ENCODE measurements at places on chromosomes 1 and 21. TPM values are rescaled to one million over a fixed set of nuclear protein-coding genes. Genes with fewer than 3 reads are reported as not detected.

S100A12 gene
- total RNA-seq = 4.2 TPM

LCE3E gene
- 2.2 TPM for total RNA-seq

LCE3D gene
- total RNA-seq = 57.5 TPM

S100A9 gene
- 4,658 TPM for total RNA-seq

OR14K1 gene
- 1.5 TPM for total RNA-seq

EXTL1 gene
- 0.74 TPM for total RNA-seq

KPRP gene
- 1.2 TPM for total RNA-seq

CCT3 gene
- total RNA-seq = 186 TPM

NTNG1 gene
- total RNA-seq = 6.6 TPM

TM2D1 gene
- total RNA-seq = 48.6 TPM

PPFIA4 gene
- 11.5 TPM for total RNA-seq

TAS1R1 gene
- total RNA-seq = not detected

CACNA1E gene
- not detected for total RNA-seq

NCMAP gene
- total RNA-seq = 0.25 TPM

RHD gene
- not detected for total RNA-seq

FAM78B gene
- 4.4 TPM for total RNA-seq

SELE gene
- 11.5 TPM for total RNA-seq

ANGPTL7 gene
- total RNA-seq = 8.6 TPM

AK4 gene
- total RNA-seq = 22.1 TPM

RPRD2 gene
- 23.8 TPM for total RNA-seq

LCA5L gene
- not detected for total RNA-seq
